HT1080 (cell line): ENCODE measurements at places on chromosomes 4 and X.
A peak's percentile ranks its signal among the peaks of the same experiment; 100 is the strongest.

DNA sequence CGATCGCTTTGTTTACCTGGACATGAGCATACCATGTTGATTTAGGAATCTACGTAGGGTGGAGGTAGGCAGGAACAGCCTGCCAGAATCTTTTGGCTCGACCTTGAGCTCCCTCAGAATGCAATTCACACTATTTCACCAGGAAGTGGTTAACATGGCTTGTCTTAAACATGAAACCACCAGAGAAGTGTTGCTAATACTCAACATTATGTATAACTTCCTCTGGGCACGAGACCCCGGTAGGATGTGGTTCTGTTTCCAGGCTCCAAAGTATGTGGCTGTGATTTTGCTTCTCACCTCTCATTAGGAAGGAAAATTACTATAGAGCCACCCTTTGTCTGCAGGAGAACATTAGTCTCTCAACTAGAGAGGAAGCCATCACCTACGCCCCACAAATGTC lies 59.0 kb upstream of the VCX3B start:
- DNase-seq: peak; percentile 53

DNA sequence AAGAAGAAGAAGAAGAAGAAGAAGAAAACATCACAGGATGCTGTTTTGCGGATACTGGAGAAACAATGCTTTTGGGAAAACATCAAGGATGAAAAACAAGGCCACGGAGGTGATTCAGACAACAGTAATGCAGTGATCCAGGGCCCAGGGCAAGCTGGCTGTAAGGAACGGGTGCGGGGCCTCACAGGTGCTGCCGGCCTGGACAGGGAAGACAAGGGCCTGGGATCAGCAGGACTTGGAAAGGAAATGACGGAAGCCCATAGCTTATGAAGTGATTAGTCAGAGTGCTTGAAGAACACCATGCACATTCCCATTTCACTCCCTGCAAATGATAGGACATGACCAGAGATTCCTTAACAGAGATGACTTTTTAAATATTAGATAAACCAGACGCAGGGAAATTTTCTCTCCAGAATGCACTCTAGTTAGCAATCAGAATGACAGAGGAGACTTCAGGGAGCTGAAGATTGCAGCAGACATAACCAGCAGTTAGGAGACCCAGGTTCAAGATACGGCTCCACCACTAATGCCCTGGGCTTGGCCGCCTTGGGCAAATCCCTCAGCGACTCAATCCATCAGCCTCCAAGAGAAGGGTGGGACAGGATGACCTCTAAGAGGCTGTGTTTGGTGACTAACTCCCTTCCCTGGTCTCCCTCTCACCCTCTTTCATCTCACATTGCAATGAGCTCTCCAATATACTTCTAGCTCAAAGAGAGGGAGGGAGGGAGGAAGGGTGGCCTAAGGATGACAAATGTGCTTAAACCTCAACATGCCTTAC lies 54.1 kb downstream of the APBB2 start:
- peak; percentile 99 for DNase-seq

- peak; percentile 86 for DNase-seq
These were observed 430 bp downstream of the HDAC6 start for GRCh38 chrX:48802089-48802904.

DNA sequence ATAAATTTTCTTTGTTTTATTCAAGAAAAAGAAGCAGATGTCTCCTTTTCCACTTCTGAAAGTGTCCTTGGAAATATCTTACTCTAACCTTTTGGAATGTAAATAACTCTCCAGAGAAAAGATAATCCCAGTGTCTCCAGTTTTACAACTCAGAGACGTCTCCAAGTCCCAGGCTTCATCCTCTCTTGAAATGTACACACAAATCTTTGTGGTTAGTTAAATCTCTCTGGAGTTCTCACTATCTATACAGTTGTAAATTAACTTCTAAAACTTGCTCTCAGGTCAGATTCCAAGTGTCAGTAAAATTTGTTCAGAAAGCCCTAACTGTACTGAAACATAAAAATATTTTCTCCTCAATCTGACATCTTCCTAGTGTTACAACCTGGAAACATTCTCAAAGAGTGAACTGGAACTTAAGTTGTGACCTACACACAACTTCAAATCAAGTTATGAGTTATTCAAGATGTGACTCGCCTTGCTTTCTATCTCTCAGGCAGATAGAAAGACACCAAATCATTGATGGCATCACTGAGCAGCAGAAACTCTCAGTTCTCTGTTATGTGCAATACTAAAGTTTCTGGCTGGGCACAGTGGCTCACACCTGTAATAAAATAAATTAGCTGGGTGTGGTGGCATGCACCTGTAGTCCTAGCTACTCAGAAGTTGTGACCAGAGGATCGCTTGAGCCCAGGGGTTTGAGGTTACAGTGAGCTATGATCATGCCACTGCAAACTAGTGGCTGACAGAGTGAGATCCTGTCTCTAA lies 284.2 kb downstream of the RCHY1 start:
- no peak for DNase-seq

DNA sequence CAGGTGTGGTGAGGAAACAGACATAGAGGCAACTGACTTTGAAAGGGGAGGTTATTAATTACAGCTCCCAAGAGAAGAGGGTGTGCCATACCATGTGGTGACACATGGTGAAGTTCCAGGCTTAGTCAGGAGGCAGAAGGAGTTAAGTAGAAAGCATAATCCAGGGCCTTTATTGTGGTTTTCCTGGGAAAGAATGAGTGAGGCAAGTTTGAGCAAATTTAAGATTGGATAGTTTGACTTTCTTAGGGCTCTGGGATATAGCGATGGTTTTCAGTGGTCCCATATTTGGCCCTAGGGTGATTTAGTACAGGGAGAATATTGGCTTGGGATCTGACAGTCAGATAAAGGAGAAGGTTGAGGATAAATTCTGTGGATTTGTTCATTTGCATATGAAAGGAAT lies 495.9 kb upstream of the FSTL5 start:
- peak; percentile 47 for DNase-seq

GRCh38 chrX:77444075-77444474 lies 3.1 kb upstream of the FGF16 start:
- DNase-seq: peak; percentile 8

DNA sequence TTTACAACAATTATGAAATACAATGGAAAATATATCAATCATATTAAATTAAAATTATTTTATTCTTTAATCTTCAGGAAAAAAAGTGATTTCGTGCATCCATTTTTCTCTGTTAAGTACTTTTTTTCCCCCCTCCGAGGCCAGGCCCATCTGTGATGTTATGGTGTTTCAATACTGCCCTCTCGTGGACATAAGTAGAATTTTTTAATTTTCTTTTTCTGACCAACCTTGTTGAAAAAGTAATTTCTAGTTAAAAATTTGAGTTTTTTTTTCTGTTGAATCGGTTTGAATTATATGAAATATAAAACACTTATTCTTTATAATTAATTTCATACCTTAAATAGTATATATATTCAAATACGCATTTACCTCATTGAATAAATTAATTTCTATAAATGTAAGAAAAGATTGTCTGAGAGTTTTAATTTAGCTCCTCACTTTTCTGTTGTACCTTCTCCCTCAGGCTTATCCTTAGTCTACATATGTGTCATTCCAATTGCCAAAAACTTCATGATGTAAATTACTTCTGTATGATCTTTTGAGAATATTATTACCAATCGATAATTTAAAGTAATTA lies 175.8 kb upstream of the TECRL start:
- DNase-seq: peak; percentile 24

DNA sequence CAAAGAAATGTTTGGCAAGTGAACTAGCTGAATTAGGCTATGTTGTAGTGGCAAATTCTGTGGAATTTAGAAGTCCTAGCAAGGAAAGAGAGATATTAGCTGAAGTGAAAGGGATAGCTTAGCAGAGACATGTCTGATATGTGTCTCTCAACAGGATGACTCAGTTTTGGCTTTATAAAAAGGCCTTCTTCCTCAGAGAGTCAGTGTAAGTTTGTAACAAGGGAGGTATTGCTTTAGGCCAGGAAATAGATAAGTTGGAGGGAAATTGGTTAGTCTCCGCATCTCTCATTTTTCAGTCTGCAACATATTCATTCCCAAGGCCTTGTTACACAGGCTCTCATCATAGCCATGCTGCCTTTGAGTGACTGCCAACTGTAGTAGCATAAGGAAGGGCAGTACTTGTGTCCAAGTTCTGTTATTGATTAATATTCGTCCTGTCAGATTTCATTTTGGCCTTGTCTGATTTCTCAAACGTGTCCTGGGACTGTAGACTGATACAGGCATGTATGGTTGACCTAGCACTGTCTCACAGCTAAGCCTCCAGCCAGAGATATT lies 4.0 kb downstream of the TMEM164 start:
- DNase-seq: peak; percentile 34

- DNase-seq: no peak
These were observed 71.3 kb downstream of the PRPS1 start for GRCh38 chrX:107699616-107700015.

- DNase-seq: peak; percentile 58
These were observed 1386.6 kb downstream of the PCDH7 start for GRCh38 chr4:32106767-32107166.

GRCh38 chrX:12693754-12694153 lies 97.5 kb upstream of the PRPS2 start:
- peak; percentile 16 for DNase-seq

DNA sequence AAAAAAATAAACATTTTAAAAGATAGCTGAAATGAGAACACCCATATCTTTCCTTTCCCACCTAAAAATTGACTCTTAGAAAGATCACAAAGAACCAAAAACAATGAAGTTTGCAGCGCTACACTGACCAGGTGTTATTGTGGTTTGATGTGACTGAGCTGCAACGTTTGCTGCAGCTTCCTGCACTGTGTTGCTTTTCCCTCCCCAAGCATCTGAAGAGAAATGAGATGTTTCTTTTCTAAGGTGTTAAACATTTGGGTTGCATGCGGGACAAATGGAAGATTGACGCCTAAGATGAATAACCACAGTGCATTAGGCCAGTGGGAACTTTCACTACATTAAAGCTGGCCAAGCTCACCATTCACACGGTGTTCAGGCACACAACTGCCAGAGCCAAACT lies 8.9 kb downstream of the LEF1 start:
- no peak for DNase-seq

- DNase-seq: no peak
These were observed 84.9 kb downstream of the BCOR start for GRCh38 chrX:40012868-40013265.
